WTC11 (cell line): ENCODE measurements at places on chromosomes 12 and 14.

- DNase-seq: no peak
Measured at GRCh38 chr12:72465940-72466630, 193.9 kb downstream of the TRHDE start.

GRCh38 chr14:64060648-64061096 is 207.9 kb downstream of the SYNE2 start:
- DNase-seq: peak; percentile 79

DNA sequence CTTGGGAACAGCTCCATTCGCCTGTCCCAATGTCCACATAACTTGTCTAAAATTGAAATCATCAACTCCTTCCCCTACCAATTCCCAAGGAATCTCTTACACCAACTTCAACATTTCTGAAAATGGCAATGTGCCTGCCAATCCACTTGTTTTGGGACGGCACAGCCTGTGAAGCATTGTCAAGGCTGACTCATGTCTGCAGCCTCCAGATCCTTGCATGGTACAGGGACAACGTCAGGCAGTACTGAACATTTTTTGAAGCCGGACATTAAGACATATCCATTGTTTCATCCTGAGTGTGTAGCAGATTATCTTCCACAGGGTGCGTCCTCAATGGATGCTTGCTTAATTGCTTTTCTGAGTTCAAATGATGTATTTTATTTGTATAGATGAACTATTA is 794.1 kb downstream of the BCL11B start:
- DNase-seq: no peak

- DNase-seq: no peak
Measured at GRCh38 chr12:126688556-126688955, 1578.4 kb upstream of the TMEM132C start.

DNA sequence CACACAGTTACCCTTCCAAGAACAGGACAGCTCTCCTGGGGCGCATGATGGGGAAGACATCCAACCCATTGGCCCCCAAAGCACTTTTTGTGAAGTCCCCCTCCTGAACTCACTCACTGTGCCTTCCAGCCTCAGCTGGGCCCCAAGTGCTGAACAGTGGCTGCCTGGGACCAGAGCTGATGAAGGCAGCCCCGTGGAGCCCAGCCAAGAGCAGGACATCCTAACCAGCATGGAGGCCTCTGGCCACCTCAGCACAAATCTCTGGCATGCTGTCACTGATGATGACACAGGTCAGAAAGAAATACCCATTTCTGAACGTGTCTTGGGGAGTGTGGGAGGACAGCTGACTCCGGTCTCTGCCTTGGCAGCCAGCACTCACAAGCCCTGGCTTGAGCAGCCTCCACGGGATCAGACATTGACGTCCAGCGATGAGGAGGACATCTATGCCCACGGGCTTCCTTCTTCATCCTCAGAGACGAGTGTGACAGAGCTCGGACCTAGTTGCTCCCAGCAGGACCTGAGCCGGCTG is 72.0 kb downstream of the TECPR2 start:
- DNase-seq: no peak

DNA sequence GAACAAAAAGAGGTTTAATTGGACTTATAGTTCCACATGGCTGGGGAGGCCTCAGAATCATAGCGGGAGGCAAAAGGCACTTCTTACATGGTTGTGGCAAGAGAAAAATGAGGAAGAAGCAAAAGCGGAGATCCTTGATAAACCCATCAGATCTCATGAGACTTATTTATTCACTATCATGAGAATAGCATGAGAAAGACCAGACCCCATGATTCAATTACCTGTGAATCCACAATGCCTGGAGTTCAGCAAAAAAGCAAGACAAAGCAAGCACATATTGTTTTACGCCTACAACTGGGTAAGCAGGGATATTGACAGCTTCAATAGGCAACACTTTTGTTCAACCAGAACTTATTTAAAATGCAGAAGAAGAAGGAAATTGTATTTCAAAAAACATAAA is 218.2 kb downstream of the RPL10L start:
- no peak for DNase-seq

DNA sequence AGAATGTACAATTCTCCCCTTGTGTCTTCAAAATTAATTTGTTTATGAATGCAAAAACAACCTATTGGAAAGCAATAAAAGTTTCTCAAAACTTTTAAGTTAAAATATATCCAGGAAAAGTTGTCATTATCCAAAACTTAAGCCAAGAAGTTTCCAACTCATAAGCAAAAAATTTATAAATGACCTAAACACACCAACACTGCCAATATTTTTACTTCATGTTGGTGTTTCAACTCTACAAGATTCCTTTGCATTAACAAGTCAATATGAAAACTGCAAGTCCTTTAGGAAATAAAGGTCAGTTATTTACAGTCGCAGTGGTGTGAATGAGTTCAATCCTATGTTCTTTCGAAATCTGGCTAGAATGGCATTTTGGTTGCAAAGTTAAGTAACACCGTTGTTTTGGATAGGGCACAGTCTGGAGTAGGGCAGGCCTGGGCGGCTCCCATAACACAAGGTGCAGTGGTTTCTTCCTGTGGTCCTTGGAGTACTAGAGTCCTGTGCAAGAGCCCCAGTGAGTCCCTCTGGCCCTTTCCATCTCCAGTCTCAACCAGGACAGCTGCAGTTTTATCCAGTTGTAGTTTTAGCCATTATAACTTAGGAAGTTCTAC is 151.4 kb downstream of the MED13L start:
- no peak for DNase-seq

DNA sequence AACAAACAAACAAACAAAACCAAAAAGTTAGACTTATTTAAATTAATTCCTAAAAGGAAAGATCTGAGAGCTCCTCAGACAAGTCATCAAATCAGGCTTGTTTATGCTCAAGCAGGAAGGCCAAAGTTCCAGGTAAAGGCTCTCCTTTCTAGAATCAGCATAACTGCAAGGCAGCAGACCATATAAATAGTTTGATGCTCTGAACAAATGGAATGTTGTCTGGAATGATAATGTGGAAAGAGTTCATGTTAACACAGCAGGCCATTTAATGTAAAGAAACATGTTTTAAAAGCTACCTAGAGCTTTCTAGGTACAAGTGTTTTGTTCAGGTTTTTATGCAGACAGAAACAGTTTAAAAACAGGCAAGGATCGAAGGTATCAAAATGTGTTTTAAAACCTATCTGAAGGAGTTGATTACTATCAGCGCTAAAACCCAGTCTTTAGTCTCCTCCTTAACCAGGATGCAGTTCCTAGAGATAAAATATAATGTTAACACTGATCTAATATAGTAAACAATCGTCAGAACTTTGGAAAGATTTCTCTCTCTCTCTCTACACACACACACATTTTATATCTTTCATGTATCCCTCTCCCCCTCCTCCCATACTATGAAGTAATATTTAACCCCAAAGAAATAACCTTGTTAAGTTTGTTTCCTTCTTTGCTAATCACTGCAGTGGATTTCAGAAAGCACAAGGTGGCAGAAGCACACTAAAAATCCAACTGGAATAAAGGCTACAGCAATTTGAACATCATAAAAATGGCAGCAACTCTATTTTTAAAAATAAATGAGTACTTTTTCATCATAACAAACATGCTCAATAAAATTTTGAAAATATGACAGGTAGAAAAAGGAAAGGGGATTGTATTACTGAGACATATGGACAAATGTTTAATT is 135.5 kb downstream of the PAWR start:
- DNase-seq: no peak

DNA sequence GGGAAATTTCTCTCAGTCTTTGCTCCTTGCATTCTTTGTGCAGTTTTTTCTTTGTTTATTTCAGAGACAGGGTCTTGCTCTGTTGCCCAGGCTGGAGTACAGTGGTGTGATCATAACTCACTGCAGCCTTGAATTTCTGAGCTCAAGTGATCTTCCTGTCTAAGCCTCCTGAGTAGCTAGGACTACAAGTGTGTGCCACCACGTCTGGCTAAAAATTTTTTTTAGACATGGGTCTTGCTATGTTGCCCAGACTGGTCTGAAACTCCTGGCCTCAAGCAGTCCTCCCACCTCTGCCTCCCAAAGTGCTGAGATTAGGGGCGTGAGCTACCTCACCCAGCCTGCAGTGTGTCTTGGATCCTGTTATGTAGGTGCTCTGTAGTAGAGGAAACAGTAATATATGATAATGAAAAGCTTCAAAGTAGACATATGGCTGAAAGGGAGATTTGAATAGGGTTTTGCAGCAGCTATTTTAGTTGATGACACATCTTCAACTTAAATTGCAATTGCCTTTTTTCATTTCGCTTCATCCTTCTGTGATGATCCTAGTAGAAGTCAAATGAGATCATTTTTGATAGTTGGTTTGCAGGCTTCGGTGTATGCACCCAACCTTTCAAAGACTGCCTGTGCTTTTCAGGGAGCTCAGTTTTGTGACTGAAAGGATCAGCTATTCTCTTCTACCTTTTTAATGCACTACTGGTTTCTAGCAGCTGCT is 75.4 kb downstream of the FUT8 start:
- DNase-seq: no peak

- peak; percentile 44 for DNase-seq
Measured at GRCh38 chr14:96039633-96040311, 610 bp downstream of the C14orf132 start.

DNA sequence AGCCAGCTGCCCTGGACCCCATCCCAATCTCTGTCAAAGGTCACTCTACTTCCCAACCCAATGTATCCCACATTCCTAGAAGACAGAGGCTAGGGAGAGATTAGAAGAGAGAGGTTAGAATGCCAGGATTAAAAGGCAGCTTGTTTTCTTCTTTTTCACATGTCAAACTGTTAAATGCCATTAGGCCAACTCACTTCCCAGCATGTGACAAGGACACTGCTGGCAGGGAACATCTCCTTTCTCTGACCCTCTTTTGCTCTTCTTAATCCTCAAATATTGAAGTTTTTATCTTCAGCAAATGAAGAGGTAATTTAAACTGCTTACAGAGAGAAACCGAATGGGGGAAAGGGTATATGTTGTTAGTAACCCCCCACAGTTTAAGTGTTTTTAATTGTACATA is 89.1 kb downstream of the BBS10 start:
- DNase-seq: no peak

DNA sequence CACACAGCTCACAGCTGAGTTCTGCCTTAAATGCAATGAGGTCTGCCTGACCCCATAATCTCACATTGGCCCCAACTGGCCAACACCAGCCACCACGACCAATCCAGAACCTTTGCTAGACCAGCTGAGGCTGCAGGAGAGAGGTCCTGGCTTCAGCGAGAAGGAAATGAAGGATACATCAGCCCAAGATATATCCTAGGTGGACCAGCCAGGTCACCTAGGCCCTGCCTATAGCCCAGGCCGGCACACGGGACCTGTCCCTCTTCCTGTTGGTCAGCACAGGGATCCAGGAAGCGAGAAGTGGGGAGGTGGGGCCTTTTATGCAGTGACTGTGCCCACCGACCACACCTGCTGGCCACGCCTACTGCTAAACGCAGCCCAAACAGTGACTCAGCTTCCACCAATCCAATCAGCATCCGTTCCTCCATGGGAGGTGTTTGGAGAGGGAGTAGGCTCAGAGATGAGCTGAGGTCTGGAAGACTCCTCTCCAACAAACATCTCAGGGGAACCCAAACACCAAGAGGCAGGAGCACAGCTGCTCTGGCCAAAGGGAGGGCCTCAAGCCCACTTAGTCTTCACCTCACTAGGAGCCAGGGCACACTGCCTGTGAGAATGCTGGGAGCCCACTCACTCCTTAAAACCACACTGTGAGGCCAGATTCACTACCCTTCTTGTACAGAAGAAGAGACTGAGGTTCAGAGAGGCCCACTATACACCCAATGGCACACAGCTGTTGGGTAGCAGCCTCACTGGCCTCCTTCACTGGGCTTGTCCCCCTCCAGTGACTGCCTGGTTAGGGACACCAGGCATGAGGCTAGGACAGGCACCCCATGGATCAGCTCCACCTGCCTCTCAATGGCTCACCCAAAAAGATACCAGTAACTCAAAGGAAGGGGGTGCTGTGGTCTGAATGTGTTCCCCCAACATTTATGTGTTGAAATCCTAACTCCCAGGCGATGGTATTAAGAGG is 51.3 kb upstream of the PPP2R5C start:
- no peak for DNase-seq

DNA sequence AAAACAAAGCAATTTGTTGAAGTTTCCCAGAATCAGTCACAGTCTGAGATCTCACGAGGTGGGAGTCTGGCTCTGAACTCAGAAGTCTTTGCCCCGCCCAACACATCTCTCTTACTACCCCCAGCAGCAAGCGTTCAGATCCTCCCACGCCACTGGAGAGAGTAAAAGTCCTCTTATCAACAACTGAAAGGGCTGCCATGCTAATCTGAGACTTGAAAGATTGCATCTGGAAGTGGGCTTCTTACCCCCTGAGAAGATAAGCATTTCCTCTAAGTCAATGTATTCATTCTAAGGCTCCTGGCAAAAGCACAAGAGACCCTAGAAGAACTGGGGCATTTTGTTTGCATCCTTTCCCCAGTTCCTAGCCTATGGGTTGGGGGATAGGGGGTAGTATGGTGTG is 34.1 kb upstream of the STON2 start:
- DNase-seq: no peak

DNA sequence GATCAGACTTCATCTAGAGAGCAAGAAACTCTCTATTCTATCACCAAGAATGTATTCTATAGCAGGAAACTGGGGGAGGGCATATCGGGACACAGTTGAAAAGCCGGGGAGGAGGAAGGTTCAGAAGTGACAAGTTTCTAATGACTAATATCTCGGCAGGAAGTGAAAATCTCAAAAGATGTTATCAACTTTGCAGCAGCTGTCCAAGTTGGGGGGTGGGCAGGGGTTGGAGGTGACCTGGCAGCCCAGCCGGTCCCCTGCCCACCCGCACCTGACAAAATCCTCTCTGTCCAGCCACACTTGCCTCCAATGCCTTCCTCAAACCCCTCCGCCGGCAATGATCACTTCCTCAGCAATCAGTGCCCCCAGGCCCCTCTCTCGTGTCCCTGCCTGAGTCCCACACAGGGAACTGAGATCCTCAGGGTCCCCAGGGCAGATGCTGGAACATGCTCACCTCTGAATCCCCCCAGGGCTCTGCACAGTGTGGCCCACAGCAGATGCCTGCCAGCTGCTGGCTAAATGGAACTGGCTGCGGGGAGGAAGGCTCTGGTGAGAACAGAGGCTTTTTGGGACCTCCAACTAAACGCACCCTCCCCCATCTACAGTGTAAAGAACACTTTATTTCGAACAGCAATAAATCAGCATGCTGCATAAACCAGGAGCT is 43.9 kb downstream of the CCDC88C start:
- DNase-seq: no peak

- no peak for DNase-seq
Measured at GRCh38 chr12:24760162-24760561, 188.7 kb downstream of the BCAT1 start.

GRCh38 chr14:32332415-32333316 is 3.6 kb downstream of the AKAP6 start:
- DNase-seq: no peak

- DNase-seq: peak; percentile 26
Measured at GRCh38 chr14:81450100-81450531, 50.0 kb upstream of the STON2 start.

DNA sequence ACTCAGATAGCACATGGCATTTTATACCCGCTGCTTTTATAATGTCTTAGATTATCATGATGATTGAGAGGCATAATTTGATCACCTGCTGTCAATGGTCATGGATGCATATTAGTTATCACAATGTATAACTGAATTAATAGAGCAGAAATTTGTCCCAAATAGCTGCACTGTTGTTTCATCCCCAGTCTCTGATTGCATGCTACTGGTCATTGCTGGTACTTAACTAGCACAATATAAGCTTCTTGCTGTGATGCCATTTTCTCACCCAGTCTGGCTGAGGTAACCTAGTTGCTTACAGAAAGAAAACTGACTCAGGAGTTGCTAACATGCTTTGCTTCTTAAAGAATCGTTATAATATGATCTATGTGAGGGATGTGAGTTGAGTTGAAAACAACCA is 76.8 kb upstream of the PLEKHA5 start:
- DNase-seq: no peak
